ENCODE measurements at places on chromosomes 11 and 22.

GRCh38 chr11:58923300-58923788 lies 15.9 kb upstream of the GLYATL1 start:
- no peak for DNase-seq

- no peak for DNase-seq
Observed at GRCh38 chr22:41359376-41359775, 22.4 kb upstream of the TEF start.

- DNase-seq: no peak
Observed at GRCh38 chr11:117170210-117170609, 8.3 kb upstream of the SIDT2 start.

DNA sequence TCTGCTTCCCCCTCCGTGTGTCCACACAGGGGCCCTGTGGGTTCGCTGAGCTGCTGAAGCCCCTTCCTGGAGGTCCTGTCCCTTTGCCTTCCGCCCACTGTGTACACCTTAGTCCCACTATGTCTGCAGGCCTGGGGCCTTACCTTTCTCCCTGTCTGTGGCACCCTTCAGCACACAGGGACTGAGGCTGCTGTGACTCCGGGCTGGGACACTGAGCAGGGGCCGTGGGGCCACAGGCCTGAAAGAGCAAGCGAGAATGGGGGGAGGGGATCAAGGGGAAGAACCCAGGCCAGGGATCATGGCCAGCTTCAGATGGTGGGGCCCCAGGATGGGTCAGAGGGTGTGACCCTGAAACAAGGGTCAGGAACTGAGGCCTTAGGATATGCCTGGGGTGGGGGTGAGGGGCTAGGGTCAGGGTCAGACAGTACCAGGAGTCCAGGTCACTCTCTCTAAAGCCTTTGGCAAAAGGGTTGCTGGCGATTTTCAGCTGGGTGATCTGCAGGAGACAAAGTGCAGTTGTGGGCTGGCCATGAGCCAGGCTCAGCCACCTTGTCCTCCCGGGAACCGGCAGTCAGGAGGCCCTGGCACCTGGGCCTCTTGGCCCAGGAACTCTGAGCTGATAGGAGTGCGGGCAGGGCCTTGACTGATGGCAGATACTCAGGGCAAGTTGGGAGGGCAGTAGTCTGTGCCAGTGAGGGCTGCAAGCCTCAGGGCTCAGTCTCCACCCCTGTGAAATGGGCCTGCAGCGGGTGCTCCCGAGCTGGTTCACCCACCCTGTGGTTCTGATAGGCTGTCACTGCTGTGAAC lies 2.6 kb upstream of the NUDT8 start:
- no peak for DNase-seq

GRCh38 chr11:105696000-105696399 lies 86.1 kb downstream of the GRIA4 start:
- no peak for DNase-seq

GRCh38 chr11:72604256-72604655 lies 70.0 kb downstream of the PDE2A start:
- DNase-seq: no peak

DNA sequence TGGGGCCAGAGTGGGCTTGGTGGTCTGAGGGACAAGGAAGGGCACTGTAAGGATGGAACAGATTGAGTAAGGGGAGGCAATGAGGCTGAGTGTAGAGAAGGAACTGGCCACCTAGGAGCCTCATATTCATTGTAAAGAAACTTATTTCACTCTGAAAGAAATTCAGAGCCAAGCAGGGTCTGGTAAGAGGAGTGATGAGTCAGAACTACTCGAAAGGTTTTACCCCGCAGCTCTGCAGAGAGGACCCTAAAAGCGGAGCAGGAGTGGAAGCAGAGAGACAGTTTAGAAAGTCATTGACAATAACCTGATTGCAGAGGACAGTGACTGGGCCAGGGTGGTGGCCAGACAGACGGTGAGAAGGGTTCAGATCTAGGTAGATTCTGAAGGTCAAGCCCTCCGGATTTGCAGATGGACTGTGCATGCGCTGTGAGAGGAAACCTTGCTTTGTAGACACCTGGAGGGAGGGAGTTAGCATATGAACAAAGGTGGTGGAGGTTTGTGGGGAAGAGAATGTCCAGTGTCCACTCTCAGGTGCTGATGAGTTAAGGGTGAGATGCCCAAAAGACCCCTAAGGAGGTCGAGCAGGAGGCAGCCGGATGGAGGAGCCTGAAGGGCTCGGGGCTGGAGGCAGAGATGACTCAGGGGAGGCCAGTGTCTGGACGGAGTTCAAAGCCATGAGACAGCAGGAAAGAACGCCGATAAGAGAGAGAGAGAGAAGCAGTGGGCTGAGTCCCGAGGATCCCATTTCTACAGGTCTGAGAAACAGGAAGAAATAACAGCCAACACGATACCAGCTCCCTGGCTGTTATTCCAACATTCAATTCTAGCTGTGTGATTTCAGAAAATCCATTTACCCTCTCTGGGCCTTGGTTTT lies 546.0 kb downstream of the BRD1 start:
- DNase-seq: no peak

GRCh38 chr11:69102732-69103615 lies 52.8 kb upstream of the SMIM38 start:
- peak; percentile 3 for DNase-seq

DNA sequence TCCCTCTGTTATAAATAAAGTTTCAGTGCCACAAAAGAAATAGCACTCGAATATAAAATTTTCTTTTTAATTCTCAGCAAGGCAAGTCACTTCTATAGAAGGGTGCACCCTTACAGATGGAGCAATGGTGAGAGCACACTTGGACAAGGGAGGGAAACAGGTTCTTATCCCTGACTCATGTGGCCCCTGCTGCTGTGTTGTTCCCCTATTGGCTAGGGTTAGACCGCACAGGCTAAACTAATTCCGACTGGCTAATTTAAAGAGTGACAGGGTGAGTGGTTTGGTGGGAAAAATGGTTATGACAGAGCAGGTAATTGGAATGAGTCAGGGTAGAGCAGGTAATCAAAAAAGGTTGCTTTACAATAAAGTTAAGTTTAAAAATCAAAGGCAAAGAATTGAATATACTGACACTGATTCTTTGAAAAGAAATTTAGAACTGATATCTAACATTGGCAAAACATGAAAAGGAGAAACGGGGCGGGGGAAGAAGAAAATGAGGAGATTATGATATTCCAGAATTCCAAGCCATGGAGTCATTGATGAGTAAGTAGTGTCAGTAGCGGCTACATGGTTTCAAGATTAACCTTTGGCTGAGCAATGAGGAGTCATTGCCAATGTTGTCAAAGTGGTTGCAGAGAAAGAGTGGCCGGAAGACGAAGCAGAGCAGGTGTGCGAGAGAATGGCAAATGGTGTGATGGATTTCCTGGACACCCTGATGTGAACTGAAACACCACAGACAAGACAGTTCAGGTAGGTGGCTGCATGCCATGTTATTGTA lies 48.4 kb upstream of the MRGPRX1 start:
- DNase-seq: no peak

- no peak for DNase-seq
Observed at GRCh38 chr11:40338739-40339138, 1120.7 kb downstream of the LRRC4C start.

DNA sequence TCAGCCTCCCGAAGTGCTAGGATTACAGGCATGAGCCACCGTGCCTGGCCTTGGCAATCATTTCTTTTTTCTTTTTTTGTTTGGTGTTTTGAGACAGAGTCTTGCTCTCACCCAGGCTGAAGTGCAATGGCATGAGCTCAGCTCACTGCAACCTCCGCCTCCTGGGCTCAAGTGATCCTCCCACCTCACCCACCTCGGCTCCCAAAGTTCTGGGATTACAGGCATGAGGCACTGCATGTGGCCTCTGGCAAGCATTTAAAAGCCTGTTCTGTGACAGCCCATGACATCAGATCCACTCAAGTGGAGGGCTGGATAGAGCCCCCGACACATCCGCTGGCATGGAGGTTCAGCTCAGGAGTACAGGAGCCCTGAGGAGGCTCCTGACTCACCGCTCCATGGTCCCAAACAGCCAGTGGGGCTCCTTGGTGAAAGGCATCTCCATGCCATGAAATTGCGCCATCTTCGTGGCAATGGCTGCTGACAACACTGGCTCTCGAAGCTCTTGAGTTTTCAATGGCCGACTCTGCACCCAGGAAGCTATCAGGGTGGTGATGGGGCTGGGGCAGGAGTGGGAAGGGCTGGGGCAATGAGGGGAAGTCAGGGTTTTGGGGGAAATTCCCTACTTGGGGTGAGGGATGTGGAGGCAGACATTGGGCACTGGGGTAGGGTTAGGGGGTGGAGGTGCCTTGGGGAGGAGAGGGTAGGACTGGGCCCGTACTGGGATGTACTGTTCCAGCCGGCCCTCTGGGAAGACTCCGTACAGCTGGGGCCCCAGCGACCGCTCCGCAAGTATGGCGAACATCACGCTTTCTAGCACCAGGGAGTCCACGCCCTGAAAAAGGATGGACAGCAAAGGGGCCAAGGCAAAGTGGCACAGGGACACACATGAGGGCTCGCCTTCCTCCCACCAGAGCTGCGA lies 1.4 kb downstream of the CHKB start:
- no peak for DNase-seq

DNA sequence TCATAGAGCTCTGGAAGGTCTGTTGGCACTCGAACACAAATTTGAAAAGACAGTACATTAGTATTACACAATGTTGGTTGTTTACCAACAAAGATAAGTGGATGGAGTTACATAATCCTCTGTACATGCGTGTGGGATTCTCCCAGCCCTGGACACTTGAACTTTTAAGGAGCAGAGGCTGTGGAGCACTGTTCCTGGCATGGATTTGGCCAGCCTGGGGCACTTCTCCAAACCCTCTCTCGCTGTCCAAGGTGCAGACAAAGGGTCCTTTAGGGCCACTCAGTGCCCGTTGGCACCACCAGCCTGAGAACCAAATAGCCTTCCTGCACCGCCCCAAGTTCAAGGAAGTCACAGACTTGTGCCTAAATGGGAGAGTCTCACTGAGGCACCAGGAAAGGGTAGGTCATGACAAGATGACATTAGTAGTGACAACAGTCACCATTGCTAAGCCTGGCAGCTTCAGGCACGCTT lies 1.6 kb upstream of the ANO1 start:
- no peak for DNase-seq

DNA sequence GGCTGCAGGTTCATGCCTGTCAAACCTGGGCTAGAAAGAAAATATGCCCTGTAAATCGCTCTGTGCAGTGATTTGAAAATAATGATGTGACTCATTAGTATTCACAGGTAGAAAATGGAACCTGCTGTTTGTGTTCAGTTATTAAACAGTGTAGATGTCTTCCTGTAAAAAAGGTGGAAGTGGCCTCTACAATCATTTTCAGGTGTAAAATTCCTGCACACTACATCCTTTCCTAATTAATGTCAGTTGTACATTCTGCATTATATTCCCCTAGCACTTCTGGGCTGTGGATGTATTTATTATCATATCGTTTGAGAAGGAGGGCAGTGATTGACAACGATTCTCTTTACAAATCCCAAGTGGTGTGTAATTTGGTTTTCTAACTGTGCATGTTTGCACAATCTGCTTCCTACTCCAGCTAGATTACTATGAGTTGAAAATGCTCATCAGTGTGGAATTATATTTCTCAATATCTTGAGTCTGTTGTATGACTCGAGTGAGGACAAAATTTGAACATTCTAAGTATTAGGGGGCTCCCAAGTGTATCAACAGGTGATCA lies 454.0 kb upstream of the DDI1 start:
- peak; percentile 37 for DNase-seq

DNA sequence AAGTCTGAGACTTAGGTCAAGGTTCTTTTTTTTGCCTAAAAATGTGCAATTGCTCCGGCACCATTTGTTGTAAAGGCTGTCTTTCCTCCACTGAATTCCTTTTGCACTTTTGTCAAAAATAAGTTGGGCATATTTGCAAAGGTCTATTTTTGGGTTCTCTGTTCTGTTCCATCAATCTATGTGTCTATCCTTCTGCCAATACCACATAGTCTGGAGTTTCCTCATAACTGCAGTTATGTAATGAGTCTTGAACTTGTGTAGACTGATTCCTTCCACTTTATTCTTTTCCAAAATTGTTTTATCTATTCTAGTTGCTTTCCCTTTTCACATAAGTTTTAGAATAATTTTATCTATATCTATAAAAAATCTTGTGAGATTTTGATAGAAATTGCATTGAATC lies 6.7 kb downstream of the KCNJ5 start:
- DNase-seq: no peak

DNA sequence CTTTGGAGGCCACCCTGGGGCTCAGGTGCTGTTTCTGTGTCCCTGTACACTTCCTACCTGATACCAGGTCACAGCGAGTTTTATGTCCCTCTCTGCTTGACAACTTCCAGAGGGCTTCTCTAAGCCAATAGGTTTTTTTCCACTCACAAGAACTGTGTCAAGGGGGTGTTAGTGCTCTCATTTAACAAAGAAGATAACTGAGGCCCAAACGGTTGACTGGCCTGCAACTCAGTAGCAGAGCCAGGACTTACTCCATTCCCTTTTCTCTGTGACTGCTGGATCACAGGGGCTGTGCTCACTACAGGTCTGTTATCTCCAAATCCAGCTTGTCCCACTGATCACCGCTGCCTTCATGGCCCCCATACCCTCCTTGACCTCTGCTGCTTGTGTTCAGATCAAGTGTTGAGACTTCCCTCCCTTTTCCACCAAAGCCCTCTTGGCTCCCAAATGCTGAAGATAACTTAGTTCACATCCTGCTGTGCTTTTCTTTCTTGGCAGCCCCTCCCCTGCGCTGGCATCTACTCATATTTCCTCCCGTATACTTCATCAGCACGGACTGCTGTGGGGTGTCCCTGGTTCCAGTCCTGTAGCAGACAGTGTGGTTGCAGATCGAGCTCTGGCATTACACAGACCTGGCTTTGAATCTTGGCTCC lies 41.3 kb downstream of the POU2F3 start:
- DNase-seq: no peak

DNA sequence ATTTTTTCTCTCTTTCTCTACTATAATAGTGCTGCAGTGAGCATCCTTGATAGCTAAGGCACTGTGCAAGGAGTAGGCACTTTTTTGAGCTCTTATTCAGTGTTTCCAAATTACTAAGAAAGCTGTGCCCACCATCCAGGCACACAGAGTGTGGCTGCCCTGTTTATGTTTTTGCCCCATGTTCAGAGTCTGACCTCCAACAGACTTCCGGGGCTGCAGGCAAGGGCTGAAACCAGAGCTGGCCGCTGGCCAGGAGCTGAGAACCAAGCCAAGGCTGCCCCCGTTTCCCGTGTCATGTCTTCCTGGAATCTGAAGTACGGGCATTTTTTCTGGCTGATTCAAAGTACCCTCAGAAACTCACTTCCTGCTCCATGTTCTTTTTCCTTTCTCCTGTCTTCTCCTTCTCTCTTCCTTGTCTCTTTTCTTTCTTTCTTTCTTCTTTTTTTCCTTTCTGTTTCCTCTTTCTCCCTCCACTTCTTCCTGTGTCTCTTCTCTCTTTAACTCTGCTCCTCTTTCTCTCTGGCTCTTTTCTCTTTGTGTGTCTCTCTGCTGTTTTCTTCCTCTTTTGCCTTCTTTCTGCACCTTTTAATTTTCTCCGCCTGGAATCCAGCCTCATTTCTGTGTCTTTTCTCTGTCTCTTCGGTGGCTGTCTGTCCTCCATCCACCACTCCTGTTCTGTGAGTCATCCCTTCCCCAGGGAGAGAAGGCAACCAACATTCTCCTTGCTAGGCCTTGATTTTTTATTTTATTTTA lies 17.0 kb upstream of the KCTD14 start:
- peak; percentile 51 for DNase-seq

GRCh38 chr11:10438458-10438857 lies 16.6 kb upstream of the AMPD3 start:
- DNase-seq: no peak

GRCh38 chr11:105524286-105524685 lies 85.6 kb upstream of the GRIA4 start:
- no peak for DNase-seq

GRCh38 chr11:87190071-87190470 lies 152.3 kb downstream of the TMEM135 start:
- DNase-seq: no peak
